Renal cortex interstitium (tissue), 15 donors: ENCODE measurements at places on chromosomes 12 and 14. TPM values are rescaled to one million over a fixed set of nuclear protein-coding genes. Genes with fewer than 3 reads are reported as not detected.
A peak's percentile ranks its signal among the peaks of the same experiment; 100 is the strongest.

- DNase-seq: no peak
Measured at GRCh38 chr12:64760808-64761573, 1.8 kb upstream of the GNS start.

DNA sequence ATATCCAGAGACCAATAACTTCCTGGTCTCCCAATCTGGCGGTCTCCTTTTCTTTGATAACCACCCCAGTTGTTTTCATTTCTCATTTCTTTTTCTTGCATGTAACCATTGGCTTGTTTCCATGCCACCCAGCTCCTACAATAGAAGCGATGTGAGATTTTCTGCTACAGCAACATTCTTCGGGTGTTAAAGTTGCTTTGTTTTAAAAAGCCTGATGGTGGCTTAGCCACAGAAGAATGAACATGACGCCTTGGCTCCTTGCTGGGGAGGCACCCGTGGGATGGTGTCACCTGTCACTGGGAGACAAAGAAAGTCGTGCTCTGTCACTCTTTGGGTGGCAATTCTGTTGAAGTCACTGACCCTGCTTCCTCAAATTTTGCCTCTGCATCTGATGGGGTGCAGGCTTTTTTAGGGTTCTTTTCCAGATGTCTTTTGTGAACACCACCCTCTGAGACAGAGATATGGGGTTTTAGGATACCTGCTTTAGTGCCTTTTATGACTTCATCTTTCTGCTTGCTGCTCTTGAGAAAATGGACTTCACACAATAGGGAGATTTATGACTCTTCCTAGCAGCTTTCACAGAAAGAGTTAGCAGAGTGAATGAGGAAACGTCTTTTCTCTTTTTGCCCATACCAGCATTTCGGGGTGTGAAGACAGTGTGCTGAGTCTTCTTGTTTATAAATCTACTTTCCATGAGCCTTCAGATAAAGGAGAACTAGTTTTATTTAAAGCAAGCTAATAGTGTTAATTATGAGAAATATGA, 265.3 kb upstream of the TBX3 start:
- DNase-seq: no peak

- DNase-seq: no peak
Measured at GRCh38 chr12:47862881-47863280, 41.9 kb downstream of the VDR start.

DNA sequence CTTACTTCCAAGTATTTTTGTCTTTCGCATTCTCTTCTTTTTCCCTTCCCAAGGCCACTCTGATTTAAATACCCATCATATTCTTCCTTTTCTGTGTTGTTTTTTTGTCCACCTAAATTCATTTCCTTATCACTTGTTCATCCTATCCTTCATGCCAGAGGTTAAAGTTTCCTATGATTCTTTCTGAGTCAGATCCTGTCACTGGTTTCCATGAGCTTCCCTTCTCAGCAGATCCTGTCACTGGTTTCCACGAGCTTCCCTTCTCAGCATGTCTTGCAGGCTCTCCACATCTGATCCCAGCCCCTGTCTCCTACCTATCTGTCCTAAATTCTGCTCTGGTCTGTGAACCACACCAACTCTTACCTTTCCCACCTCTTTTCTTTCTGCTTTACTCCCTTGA, 311.8 kb upstream of the RGS6 start:
- DNase-seq: no peak

DNA sequence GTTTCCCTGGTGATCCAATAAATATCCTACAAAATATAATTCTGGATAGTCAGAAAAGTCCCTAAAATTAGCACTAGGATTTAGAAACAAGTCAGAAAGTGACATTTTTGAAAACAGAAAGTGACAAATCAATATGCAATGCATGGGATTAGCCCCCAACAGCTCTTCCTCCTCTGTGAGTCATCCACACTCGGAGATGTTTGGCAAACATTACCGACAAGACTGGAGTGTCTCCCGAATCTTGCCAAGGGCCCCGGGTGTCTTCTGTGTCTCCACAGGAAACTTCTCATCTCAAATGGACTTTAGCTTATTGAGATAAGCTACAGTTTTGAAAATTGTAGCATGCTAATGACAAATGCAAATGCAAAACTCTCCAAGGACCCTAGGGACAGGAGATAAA, 398.9 kb upstream of the CCDC196 start:
- no peak for DNase-seq

- no peak for DNase-seq
Measured at GRCh38 chr12:114018669-114019068, 52.5 kb upstream of the RBM19 start.

DNA sequence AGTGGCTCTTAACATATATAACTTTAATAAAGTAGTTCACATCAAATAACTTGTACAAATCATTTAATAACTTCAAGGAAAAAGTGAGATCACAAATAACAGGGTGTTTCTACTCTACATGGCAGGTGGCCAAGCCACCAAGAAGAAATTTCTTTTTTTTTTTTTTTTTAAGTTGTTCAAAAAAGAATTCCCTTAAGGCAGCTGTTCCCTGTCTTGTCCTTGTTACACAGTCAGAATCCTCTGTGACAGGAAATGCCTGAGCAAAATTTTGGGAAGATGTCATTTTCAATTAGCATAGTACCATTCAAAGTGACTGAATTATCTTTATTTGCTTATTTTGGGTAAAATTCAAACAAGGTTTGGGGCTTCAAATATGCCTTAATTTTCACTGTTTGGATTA, 79.4 kb downstream of the LIN7A start:
- DNase-seq: no peak

DNA sequence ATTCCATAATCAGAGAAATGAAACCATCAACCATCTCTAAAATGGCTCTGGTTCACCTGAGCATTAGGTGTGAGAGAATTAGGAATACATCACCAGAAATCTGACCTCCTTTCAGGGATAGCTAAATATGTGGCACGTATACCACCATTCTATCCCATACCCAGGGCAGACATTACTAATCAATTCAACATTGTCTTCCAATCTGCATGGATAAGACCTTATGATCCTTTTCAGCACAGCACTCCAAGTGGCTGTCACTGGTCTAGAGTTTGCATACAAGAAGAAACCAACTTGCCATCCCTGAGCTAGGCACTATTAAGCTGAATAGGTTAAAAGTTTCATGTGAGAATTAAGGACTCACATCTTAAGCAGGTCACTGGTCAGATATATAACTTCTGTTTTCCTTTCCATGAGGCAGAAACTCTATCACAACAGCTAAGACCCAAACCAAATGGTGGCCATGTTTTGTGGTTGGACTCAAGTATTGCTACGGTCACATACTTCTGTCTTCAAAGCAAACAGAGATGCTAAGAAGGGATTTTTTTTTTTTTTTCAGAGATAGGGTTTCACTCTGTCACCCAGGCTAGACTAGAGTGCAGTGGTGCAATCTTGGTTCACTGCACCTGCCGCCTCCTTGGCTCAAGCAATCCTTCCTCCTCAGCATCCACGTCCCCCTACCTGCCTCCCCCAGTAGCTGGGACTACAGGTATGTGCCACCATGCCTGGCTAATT, 249.0 kb downstream of the DPF3 start:
- DNase-seq: no peak

DNA sequence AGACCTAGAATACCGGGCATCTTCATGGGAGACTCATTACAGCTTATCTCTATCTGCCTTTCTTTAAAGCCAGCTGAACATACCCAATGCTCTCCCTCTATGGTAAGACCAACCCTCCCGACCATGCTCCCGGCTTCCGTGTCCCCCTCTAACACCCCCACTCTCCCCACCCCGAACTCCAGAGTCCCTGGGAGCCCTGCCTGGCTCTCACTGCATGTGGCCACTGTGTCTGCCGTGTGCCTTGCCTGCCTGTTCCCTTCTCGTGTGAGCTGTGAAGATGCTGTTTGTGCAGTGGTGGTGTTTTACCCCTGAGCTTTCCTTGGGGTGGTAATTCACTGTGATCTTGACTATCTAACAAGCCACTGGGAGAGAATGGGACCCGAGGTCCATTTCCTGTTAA, 146.4 kb upstream of the FKBP4 start:
- no peak for DNase-seq

GRCh38 chr14:50608302-50608851, 48.4 kb downstream of the ATL1 start:
- DNase-seq: no peak

DNA sequence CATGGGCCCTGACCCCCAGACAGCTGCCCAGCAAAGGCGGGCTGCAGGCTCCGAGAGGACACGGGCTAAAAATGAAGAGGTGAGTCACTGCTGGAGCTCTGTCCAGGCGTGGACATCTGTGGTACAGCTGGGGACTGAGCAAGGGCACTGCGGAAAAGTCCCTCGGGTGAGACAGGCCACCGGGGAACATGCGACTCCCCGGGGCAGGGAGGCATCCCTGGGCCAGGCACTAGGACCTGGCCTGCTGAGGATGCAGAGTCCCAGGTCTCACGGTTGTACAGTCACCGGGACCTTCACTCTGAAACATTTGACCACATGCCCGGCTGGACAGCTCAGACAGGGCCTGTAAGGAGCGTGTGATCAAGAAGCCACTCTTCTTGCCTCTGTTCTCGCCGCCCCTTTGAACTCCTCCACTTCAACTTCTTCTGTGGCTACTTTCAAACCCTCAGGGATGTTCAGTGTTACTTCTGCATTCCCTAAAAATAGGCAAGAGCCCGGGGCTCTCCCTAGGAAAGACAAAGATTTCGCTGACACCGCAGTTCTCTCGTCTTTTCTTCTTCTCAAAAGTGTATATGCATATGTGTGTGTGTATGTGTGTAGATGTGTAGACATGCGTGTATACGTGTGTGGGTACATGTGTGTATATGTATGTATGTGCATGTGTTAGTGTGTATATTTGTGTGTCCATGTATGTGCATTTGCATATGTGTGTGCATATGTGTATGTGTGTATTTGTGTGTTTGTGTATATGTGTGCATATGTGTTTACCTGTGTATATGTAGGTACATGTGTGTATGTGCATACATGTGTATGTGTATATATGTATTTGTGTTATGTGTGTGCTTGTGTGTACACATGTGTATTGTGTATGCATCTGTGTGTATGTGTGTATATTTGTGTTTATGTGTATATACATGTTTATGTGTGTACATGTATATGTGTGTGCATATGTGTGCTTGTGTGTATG, 5.0 kb upstream of the RFLNA start:
- no peak for DNase-seq

DNA sequence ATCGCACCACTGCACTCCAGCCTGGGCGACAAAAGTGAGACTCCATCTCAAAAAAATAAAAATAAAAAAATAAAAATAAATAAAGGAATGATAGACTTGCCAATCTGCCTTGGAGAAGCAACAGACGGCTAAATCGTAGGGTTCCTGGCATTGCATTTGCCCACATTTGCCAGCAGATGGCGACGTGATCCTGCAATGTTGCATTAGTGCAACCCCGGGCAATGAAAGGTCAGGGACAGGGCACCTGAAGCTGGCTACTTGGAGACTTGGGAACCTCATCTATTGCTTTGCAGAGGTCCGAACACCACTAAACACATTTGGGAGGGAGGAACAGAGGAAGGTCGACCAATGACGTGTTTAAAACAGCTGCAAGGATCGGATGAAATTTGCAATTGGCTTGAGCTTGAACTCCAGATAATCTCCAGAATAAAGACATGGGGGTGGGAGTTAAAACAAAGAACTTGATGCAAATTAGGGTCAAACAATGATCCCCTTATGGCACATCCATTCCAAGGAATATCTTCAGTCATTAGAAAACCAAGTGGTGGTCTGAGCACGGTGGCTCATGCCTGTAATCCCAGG, 34.6 kb downstream of the SPRING1 start:
- no peak for DNase-seq

DNA sequence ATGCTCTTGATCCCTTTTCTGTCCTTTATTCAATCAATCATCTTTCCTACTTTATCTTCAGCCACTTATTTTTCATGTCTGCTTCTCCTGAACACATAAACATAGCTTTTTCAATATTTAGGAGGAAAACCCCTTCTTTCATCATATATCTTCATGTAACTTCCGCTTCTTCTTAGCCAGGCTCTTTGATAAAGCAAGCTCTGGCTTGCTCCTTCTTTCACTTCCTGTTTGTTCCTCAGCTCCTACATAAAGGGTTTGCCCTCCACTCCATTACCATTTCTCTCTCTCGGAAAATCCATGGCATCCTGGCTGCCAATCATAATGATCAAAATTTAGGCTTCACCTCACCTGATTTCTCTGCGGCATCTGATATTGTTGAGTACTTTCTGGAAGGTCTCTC, 33.7 kb upstream of the HELB start:
- DNase-seq: no peak

- peak; percentile 57 for DNase-seq
Measured at GRCh38 chr12:115630136-115630535, 647.4 kb downstream of the MED13L start.

DNA sequence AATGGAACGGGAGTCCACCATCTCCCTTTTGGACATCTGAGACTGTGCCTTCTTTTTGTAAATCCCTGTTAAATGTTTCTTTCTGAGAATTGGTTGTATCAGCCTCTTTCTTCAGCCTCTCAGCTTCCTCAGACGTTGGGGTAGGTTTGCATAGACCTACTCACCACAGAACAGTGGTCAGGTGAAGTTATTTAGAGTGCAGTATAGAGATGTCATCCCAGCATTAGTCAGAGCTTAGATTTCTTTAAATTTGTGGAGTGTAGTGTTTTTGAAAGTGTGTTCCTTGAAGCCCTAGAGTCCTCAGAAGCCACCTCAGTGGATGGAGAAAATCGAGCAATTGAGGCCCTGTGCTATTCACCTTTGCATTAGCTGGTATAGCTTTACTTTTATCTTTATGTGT, 8.9 kb upstream of the EEA1 start:
- no peak for DNase-seq

GRCh38 chr12:46680506-46680905, 145.3 kb downstream of the SLC38A4 start:
- no peak for DNase-seq

DNA sequence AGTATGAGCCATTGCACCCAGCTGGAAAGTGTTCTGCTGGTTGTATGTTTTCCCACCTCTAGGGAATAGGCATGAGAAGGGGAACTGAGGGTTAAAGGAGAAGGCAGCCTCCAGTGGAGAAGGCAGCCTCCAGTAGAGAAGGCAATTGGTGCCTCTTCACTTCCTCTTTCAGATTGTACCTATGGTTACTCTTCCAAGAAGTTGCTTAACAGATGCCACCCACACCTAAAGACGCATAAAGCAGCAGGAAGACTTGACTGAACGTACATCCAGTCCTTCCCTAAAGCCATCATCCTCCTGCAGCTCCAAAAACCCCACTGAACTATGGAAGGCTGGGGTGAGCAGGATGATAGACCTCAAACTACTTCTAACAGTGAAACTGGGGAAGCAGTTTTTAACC, 13.1 kb downstream of the DPF3 start:
- DNase-seq: no peak

The DBX2 gene
- polyA plus RNA-seq: 0.11 TPM

The NABP2 gene
- polyA plus RNA-seq: 33.1 TPM

The RCOR1 gene
- 35.8 TPM for polyA plus RNA-seq

The KRT5 gene
- 0.27 TPM for polyA plus RNA-seq

The NPFF gene
- 1.00 TPM for polyA plus RNA-seq

The KLHL28 gene
- 13.0 TPM for polyA plus RNA-seq

The SDS gene
- polyA plus RNA-seq: 0.19 TPM

The KRT1 gene
- polyA plus RNA-seq: 0.06 TPM

The KRT82 gene
- polyA plus RNA-seq: not detected
